NCI-H524 treated with DMSO at 0.1 percent for 48 hours (cell line): ENCODE measurements at places on chromosomes 6 and 20.

DNA sequence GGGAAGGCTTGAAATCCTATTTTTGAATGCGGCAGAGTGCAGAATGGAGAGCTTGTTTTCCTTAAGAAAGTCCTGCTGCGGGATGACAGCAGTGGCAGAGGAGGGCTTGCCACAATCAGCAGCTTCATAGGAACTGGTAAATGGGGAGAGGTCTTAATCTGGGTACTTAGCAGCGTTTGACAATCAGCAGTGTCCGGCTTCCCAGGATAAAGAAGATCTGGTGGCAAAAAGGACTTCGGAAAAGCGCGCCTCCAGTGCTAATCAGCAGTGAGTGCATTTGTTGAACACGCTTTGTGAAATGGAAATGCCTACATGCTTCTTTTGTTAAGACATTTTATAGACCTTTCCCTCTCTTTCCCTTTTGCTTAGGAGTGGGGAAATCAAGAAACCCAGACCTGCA lies 735.7 kb downstream of the QKI start:
- no peak for DNase-seq

DNA sequence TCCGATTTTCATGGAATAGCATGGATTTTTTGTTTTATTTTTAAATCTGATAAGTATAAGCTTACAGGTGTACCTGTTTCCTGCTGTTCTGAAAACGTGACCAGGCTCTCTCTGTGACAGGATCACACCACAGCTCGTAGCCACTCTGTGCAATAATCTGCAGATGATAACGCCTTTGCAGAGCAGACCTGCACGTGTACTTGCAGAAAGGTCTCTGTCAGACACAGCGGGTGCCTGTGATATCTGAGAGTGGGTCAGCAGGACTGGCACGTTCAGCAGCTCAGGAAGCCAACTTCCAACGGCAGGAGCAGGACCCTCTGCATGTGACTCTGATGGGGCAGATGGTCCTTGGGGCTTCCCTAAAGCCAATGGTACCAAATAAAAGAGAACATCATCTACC lies 68.6 kb upstream of the HDDC2 start:
- peak; percentile 19 for DNase-seq

GRCh38 chr6:84033523-84034451 lies at the start of gene MRAP2:
Gene MRAP2, plus strand, starts transcription at chr6:84033772. Its CDS starts 21,547 bp downstream, at chr6:84055319.
- DNase-seq, result no peak

DNA sequence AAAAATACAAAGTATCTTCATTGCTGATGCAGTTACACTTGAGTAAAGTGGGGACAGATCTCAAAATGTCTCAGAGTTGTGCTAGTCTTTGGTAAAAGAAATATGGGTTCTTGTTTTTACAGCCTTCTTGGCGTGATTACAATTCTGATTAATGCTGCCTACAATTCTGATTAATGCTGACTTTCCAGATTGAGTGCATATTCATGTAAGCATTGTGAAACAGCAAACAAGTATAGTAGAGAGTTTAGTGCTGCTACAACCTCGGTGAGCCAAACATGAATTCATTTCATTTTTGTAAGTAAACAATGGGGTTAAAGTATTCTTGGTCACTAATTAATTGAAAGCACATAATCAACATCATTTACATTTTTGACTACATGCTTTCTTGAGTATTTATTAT lies at the start of gene DEFB113:
Gene DEFB113, minus strand, starts transcription at position 21 of the 400 bp plus-strand sequence. Its CDS starts 0 bp downstream, at position 21.
- no peak for DNase-seq
